Left renal cortex interstitium (tissue), 4 donors: ENCODE measurements at places on chromosomes 2 and 18. TPM values are rescaled to one million over a fixed set of nuclear protein-coding genes. Genes with fewer than 3 reads are reported as not detected.

- no peak for DNase-seq
Measured at GRCh38 chr2:165877565-165878550, 75.7 kb downstream of the TTC21B start.

The GAREM1 gene
- polyA plus RNA-seq = 25.7 TPM

The UGT1A3 gene
- polyA plus RNA-seq = not detected

The EML6 gene
- polyA plus RNA-seq = 16.5 TPM

GRCh38 chr2:26018184-26019055 lies 15.5 kb upstream of the RAB10 start:
- no peak for DNase-seq

The LIMS4 gene
- 3.1 TPM for polyA plus RNA-seq

- DNase-seq = no peak
Measured at GRCh38 chr2:85741833-85742455, 11.8 kb upstream of the ATOH8 start.

GRCh38 chr2:227423656-227424499 lies 36.1 kb upstream of the SCYGR1 start:
- DNase-seq = no peak

DNA sequence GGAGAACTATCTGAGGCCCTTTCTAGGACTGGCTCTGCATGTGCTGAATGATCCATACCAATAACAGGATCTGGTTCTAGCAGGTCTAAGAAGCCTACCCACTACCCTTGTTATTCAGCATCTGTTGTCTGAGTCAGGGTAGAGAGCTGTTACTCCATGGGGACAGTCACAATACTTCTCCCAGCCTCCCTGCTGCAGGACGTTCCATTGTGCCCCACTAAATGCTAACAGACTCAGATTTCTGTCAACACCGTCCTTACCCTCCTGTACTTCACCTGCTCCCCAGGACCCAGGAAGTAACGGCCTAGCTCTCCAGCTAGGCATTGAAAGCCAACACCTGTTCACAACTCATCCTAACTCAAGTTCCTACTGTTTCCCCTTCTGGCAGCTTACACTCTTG lies 719.7 kb upstream of the ID2 start:
- DNase-seq = no peak

The OTX1 gene
- polyA plus RNA-seq = not detected

DNA sequence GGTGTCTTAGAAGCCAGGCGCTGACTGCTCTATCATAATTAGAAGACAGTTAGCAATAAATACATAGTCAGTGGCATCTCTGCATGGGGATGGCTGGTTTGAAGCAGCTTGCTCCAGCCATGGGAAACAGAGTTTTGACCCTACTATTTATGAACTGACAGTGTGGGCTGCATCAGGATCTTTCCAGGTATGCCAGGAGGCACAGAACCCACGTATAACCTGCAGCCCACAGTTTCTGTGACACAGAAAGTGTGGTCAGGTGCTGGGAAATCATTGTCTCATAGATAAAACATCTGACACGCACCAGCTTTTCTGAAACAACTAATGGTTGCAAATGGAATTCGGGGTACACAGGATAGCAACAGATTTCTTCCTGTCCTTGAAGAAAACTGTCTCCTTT lies 34.7 kb downstream of the INPP4A start:
- no peak for DNase-seq

- no peak for DNase-seq
Measured at GRCh38 chr2:27431395-27431794, 3.0 kb downstream of the NRBP1 start.

DNA sequence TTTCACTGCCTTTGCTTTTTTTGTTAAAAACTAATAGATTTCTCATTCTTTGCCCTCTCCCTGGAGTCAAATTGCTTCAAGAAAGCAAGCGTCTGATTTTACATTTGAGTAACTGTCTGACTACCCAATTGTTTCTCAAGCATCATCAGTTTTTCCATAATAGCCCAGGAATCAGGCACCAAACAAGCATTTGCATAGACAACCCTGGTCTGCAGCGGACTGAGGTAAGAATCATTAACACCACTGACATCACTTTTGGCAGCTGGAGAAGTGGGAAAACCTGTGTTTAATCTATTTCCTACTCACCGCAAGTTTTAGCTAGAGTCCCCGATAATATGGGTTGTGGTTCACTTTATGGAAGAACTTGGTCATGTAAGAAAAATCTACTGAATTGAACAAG lies 55.7 kb downstream of the IRS1 start:
- no peak for DNase-seq

The SULT1C2 gene
- polyA plus RNA-seq = 75.8 TPM

DNA sequence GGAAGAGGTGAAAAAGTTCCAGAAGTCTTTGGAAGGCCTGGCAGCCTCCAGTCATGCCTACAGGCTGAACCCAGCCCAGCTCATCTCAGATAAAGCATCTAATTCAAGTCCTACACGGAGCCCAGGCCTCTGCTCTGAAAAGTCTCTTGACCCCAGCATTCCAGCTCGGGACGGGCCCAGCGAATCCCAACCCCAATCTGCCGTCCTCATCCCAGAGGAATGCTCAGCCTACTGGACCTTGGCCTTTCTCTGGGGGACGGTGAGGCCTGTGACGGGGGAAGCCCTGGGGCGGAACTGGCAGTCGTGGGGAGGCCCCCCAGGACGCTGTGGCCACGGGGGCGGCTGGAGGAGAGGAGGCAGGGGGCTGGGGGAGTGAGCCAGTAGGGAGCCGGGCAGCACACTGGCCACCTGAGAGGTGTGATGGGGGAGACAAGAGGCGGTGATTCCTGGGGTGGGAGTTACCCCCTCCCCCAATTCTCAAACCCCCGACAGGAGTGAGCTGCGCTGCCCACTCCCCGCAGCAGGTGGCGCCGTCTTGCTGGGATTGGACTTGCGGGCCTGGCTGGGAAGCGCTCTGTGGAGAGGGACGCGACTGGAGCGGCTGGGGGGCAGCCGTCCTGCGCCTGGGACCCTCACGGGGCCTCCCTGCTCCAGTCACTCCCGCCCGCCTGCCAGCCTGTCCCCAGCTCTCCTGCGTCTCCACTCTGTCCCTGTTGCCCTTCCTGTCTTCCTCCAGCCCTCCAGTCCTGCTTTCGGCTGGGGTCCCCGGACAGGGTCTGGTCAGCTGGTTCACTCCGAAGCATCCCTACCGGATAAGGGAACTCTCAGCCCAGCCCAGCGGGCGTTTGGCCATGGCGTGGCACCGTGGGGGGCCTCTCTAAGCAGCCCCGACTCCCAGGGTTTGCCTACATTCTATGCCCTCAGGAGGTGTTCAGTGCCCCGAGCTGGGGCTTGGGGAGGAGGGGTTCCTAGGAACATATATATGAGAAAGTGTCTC lies 182.6 kb upstream of the HAAO start:
- DNase-seq = peak; percentile 63

The NRP2 gene
- 59.5 TPM for polyA plus RNA-seq

GRCh38 chr2:56347881-56348280 lies 164.1 kb downstream of the CCDC85A start:
- DNase-seq = no peak

- no peak for DNase-seq
Measured at GRCh38 chr2:55157474-55157884, 74.6 kb downstream of the CLHC1 start.

The MZT2A gene
- 94.9 TPM for polyA plus RNA-seq

The NEU4 gene
- polyA plus RNA-seq = 1.6 TPM

The PDCD1 gene
- 0.33 TPM for polyA plus RNA-seq

GRCh38 chr2:104890685-104891069 lies 36.8 kb downstream of the POU3F3 start:
- no peak for DNase-seq

The MCM6 gene
- 66.8 TPM for polyA plus RNA-seq

The ANKRD62 gene
- 0.08 TPM for polyA plus RNA-seq
